ENCODE measurements at places on chromosomes 7 and 10. TPM values are rescaled to one million over a fixed set of nuclear protein-coding genes. Genes with fewer than 3 reads are reported as not detected.

DNA sequence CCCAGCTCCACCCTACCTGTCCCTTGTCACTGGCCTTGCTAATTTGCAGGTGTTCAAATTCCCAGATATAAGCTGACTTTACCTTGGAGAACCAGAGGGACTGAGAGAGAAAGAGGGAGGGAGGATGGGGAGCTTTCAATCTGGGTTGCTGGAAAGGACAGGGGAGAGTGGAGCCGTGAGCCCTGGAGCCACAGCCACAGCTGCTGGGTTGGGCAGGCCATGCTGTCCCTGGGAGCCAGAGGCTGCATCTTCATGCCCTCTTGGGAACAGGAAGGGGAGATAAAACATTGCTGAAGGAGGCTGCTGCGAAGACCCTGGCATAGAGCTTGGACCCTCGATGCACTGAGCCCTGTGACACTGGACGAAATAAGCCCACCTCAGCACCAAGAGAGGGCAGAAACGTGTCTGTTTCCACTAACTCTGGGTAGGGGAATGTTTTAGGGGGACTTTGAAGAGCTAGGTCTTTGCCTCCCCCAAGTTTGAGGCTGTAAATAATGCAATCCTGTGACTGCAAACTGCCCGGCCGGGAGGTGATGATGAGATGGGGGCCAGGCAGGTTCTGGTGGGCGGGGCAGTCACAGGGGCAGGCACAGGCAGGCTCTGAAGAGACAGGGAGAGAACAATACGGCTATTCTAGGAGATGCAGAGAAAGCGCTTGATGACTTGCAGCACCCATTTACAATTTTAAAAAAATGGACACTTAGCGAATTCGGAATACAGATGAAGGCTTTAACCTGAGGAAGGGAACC is 5.8 kb upstream of the JAKMIP3 start:
- no peak for DNase-seq

DNA sequence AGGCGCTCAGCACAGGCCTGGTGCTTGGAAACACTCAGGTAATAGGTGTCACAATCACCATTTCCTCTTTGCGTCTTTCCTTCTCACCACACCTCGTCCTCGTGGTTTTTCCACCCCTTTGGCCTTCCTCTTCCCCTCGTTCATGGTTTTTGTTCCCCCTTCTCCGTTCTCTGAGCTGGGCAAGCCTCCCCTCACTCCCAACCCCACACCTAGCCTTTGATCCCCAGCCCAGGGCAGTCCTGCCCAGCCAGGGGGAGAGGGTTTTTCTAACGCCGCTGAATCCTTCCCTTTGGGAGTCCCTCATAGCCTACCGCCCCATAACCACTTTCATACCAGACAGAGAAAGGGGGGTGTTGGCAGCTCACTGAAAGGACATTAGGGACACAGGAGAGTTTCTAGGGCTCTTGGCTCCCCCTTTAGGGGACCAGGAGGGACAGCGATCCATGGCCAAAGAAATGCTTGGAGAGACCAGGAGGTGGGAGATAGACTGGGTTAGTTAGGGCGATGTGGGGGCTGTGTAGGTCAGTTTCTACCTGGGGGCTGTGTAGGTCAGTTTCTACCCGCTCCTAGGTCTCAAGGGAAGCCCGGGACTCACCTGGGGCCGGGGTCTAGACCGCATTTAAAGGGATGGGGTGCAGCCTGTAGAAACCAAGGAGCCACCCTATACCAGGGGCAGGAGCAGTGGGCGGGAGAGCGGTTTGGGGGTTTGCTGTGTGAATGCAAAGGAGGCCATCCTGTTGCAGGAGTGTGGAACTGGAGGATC is 1.4 kb downstream of the EPHB4 start:
- DNase-seq = no peak

DNA sequence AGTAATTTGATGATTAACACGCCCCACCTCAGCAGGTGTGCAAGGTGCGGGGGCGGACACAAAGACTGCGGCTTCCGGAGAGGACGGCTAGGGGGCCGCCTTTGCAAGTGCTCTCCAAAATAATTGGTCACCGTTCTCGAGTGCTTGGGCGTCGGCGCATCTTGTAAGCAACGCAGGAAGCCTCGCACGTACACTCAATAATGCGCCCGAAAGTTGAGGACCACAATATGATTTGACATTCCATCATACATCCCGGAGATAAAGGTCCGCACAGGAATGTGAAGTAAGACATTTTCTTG is 114.7 kb downstream of the EBF3 start:
- DNase-seq = no peak

GRCh38 chr10:77794256-77795142 is 132.1 kb downstream of the DLG5 start:
- no peak for DNase-seq

- DNase-seq = no peak
Measured at GRCh38 chr7:73597978-73598782, 19.8 kb upstream of the TBL2 start.

DNA sequence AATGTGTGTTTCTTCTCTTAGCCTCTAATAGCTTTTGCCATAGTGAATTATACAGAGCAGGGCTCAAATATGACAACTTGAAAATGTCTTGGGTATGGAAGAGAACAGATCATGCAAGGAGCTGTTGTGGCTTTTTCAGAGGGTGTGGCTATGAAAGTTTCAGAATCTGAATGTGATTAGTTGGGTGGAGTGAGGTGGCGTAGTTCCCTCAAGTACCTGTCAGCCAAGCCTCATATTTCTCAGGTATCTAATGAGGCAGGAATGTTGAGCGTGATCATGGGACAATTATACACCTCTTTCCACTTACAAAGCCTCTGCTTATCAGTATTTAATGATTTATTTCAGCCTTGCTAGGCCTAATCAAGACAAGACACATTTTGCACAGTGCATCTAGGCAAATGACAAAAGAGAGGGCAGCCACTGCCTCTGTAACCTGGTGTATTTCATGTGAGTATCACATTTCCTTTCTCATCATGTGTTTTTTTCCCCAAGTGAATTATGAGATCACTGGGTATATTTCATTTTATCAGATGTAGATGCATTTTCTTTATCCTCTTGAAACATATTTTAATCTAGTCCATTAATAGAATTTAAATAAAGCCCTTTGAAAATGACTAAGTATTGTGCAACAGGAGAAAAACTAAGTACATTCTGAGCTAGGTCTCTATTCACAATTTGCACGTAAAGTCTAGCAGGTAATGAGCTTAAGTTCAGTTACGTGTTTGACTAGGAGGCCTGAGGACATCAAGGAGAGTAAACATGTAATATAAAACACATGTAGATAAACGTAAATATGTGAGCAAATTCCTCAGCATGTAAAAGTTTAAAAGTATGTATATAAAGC is 644.4 kb upstream of the IGFBP3 start:
- DNase-seq = no peak

DNA sequence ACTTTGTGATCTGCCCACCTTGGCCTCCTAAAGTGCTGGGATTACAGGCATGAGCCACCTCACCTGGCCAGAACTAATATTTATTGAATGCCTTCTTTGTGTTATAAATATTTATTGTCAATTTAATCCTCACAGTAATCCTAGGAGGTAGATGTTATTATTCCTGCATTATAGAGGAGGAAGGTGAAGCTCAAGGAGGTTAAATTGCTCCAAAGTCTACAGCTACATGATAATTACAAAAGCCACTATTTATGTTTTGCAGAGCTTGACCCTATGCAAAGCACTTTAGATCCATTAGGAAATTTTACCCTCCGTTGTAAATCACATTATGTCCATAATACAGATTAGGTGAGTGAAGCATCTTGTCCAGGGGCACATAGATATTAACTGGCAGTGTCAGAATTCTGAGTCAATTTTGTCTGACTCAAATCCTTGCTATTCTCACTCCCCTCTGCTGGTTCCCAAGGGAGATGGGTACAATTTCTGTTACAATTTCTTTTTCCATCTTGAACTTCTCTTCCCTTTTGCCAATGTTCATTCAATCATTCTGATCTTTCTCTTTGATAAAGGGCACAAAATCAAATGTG is 25.7 kb upstream of the CDK14 start:
- no peak for DNase-seq

DNA sequence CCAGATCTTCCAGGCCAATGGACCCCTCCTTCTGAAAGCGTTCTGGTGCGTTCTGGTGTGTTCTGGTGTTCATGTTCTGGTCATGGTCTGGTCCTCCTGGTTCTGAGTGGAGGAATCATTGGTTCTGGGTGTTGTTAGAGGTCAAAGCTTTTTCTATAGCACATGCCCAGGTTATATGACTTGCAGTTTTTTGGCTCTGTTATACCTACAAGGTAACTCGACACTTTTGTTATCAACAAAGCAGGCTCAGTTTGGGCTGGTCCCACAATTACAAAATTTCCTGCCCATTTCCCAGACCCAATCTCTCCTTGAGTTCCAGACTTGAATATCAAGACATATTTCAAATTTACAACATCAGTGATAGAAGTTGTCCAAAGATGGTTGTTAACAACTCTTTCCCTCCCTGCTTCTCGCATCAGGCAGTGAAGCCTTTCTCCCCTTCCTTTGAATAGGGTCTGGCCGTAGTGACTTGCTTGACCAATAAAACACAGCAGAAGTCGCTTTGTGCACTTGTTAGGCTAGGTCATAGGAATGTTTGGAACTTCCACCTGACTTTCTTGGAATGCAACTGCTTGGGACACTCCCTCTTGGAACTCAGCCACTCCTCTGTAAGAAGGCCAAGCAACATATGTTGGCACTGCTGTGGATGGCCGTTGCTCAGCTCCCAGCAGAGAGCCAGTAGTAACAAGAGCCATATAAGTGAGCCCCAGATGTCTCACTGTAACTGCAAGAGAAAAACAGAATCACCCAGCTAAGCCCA is 83.1 kb upstream of the STEAP1B start:
- DNase-seq = no peak

GRCh38 chr10:71408436-71409225 is 11.9 kb downstream of the CDH23 start:
- DNase-seq = no peak

DNA sequence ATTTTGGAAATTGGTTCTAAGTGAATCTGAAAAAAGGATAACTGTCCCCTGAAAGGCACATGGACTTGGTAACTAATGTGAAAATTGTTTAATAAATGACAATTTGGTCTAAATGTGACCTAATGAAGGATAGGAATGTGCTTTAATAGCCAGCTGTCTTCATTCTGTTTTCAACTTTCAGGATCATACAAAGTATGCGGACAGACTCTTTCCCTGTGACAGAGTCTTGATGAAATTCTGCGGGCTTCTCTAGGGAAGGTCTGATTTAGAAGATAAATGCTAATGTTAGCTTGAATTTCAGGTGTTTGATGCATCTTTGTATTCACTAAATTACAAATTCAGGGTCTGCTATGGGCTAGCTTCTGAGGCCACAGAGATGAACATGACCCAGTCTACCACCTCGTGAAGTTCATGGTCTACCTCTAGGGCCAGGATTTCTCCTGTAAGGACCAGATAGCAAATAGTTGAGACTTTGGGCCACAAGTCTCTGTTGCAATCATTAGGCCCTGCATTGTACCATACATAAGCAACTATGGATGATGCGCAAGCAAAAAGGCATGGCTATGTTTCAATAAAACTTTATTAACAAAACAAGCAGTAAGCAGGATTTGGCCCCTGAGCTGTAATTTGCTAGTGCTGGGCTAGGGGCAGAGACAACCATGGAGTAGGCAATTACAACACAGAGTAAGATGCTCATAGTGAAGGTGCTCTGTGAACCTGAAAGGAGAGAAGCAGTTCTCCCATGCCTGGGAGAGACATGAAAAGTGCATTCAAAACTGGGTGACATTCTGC is 368.6 kb downstream of the INHBA start:
- DNase-seq = no peak

GRCh38 chr7:134200970-134201369 is 73.8 kb downstream of the LRGUK start:
- no peak for DNase-seq

DNA sequence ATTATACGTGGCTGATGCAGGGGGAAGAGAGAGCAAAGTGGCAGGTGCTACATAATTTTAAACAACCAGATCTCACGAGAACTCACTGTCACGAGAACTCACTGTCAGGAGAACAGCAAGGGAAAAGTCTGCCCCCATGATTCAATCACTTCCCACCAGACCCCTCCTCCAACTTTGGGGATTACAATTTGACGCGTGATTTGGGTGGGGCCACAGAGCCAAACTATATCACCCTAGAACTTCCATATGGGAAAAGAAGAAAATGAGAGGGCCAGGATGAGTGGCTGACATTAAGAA is 15.8 kb downstream of the EZH2 start:
- DNase-seq = no peak

GRCh38 chr7:117848941-117849340 is 24.3 kb downstream of the CTTNBP2 start:
- no peak for DNase-seq

DNA sequence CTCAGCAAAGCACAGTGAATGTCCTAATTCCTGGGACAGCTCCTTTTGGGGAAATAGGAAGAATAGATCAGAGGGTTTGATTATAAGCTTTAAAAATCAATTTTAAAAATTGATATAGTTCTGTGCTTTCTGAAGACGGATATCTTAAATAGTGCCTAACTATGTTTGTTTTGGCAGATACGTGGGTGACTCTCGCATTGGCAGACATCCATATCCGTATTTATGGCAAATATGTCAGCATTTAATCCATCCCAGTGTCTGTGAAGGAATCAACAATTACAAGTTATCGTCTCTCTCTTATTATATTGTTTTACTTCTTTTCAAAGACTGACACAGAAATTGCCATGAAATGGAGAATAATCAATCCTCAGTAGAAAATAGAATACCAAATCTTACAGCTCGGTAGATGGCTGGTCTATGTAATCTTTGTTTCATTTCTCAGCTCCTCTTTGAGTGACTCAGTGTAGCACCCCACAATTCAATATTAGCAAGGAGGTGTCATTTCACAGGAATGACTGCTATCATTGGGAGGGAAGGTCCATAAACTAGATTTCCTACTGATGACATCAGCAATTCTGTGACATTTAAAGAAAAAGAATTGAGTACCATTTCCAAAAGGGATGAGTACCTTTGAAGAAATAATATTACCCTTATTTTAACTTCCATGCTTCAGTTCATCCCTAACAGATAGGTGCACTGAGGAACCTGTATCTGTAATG is 186.4 kb upstream of the NFE2L3 start:
- no peak for DNase-seq

DNA sequence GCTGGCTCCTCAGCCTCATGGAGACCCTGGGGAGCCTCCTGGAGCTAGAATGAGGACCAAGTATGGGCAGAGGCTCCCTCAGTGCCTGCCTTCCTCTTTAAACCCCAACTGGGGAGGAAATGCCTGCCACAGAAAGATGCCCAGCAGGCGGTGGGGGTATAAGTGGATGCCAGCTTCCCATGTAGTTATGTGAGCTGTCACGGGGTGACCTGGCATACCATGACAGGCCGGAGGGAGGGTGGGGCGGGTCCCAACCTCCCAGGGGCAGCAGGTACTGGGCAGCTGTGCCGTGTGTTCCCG is 35.0 kb downstream of the COL13A1 start:
- DNase-seq = no peak

- DNase-seq = no peak
Measured at GRCh38 chr7:147151661-147152060, 1035.1 kb downstream of the CNTNAP2 start.

The NAT16 gene
- total RNA-seq = not detected

The CHST3 gene
- 0.16 TPM for total RNA-seq

The OAT gene
- 37.9 TPM for total RNA-seq

The CFAP69 gene
- total RNA-seq = not detected

The RNF32 gene
- total RNA-seq = 2.2 TPM

The GPR85 gene
- not detected for total RNA-seq
